ENCODE measurements at places on chromosomes 11 and 22. TPM values are rescaled to one million over a fixed set of nuclear protein-coding genes. Genes with fewer than 3 reads are reported as not detected.

OR4X2 gene
- total RNA-seq: not detected

LDHAL6A gene
- total RNA-seq: not detected

- no peak for DNase-seq
Observed at GRCh38 chr22:45211435-45211834, 29.3 kb downstream of the KIAA0930 start.

- peak; percentile 72 for DNase-seq
Observed at GRCh38 chr11:60982184-60982583, 10.7 kb downstream of the CD6 start.

DNA sequence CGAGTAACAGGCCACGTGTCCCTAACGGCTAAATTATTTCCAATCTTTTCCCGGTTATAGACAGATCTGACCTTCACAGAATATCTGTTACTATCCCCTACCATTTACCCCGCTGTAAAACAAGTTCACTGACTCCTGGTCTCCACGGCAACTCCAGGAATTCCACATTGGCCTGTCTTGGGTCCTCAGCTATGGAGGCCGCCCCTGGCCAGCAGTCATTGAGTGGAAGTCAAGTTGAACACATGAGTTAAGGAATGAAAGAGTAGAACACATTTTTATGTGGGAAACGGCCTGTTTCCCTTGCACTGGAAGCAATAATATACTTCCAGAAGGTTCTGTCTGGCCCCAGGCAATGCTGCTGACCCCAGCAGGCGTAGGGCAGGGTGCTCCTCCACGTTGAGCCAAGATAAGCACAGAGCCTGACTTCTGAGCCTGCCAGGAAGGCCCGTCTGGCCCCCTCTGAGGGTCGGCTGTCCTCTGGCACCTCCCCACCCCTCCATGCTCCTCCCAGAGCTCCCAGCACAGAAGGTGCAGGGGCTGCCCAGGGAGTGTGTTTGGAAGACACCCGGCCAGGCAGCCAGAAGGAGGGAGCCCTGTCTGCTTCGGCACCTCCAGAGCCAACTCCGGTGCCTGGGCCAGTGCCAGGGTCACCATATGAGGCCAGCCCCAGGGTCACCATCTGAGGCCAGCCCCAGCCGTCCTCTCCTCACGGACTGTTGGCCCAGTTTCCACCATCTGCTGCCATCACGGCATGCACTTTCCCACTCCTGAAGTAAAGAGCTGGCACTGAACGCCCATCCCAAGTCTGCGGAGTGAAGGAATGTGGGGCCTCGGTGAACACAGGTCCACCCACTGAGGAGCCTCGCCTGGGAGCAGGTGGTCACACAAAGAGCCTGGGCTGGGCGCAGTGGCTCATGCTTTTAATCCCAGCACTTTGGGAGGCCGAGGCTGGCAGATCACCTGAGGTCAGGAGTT, 813.2 kb downstream of the BRD1 start:
- DNase-seq: peak; percentile 29

DNA sequence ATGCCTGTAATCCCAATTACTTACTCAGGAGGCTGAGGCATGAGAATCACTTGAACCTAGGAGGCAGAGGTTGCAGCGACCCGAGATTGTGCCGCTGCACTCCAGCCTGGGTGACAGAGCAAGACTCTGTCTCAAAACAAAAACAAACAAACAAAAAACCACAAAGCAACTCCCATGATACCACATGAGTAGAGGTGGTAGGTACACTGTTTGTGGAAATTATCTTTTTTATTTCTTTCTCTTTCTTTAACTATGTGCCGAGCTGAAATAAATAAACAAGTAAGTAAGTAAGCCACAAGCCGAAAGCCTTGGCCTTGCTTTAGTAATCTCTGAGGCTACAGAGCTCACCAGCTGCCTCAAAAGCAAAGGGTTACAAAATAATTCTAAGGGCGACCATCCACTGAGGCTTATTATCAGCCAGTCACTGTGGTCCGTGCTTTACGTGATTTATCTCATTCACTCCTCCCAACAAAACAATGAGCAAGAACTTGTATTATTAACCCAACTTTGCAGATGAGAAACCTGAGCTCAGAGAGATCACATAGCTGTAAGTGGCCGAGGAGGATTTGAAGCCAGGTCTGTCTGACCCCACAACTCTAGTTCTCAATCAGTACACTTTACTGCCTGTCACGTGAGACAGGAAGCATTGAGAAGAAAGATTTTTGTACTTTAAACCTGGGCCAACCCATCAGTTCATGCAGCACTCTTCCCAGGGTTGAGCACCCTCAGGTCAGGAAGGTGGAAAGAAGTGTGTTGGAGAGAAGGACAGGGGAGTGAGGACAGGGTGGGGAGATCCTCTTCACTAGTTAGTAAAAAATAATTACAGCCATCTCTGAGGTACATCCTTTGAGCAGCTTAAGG, 69.8 kb upstream of the MTMR2 start:
- no peak for DNase-seq

- DNase-seq: no peak
Observed at GRCh38 chr11:12863605-12864121, 145.5 kb upstream of the RASSF10 start.

Data from activated CD8-positive, alpha-beta memory T cell treated with anti-CD3 and anti-CD28 coated beads, Interleukin-2, amount 10 ng/mL, durations not matched to agents 7 days and 5 days (primary cell).